ENCODE measurements at places on chromosomes 6 and 20.

GRCh38 chr6:44682280-44682679, 294.8 kb downstream of the CDC5L start:
- DNase-seq, result no peak

DNA sequence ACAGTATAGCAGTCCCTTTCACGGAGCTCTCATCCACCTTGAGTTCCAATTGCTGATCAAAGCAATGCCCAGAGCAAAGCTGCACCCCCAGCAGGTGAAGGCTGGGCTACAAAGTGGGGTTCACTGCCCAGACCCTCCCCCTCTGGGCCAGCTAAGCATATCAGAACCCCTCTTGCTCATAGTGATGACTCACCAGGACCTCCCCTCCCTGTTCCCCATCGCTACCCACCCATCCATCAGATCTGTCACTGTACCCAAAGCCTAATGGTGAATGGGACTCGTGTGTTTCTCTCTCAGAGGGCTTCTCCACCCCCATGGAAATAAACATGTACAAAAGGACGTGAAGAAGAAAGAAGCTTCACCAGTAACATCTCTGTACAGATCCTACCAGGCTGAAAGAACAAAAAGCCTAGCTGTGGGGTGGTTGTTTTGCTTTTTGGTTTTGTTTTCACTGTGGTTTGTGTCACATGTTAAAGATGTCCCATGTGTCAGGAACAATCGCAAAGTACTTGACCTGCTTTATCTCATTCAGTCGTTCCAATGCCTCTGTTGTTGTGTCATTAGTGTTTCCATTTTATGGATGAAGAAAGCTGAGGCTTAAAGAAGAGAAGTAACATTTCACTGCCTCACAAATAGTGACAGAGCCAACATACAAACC, 518.5 kb downstream of the CD83 start:
- DNase-seq, result no peak

- DNase-seq, result no peak
Measured at GRCh38 chr6:110422444-110422822, 7.1 kb upstream of the DDO start.

- DNase-seq, result no peak
Measured at GRCh38 chr6:70080443-70081070, 214.2 kb downstream of the COL19A1 start.

DNA sequence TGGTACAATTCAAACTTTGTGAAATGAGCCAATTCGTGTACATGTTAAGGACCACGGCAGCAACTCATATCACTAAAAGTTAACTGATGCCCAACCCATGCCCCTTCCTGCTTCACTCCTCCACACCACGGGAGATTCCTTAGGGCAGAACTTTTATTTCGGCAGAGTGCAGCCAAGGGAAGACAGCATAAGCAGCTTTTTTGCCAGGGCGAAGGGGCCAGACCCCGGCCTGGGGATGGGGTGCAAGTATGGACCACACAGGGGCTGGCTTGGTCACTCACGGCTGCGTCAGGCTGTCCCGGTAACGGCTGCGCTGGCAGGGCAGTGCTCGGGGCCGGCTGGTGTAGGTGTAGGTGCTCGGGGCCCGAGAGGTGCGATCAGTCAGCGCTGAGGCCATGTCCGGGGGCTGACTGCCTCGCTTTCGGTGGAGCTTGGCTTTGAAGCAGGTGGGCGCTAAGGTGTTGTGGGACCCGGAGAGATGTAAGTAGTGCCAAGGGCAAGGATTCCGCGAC, 792 bp downstream of the RSPH3 start:
- DNase-seq, result no peak

GRCh38 chr6:26123675-26123946, 36.4 kb downstream of the HFE start:
- DNase-seq, result no peak

GRCh38 chr20:19915111-19915798, 101.9 kb upstream of the NAA20 start:
- no peak for DNase-seq

- no peak for DNase-seq
Measured at GRCh38 chr20:31819083-31819784, at the start of gene MYLK2. MYLK2 (plus strand) TSS chr20:31819356; CDS start chr20:31819581, 225 bp downstream.

DNA sequence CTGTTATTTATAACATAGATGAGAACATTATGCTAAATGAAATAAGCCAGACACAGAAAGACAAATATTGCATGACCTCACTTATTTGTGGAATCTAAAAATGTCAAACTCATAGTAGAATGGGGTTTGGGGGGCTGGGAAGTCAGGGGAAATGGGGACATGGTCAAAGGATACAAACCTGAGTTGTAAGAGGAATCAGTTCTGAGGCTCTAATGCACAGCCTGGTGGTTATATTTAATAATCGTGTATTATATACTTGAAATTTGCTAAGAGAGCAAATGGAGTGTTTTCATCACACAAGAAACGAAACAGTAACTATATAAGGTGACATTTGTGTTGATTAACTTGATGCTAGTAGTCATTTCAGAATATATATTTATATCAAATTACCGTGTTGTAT, 40.8 kb upstream of the GFOD1 start:
- DNase-seq, result no peak

DNA sequence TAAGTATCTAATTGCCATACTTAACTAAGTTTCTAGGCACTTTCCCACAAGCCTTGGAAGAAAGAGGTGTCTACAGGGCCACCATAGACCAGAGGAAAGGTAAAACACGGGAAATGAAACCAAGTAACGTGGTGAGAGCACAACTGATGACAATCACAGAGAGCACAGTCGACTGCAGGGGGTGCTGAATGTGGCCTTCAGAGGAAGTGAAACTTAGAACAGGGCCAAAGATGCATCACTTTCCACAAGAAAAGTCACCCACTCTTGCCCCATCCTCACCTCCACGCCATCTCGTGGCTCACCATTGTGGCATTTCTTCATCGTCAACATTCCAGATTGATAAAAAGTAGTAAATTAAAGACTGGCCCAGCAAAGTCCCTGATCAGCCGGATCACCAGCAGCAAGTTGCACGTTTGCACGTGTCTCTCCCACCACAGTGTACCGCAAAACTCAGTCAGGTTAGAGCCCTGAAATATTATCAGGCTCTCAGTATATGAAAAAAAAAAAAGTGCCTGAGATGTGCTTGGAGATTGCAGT, 31.4 kb downstream of the HIVEP2 start:
- no peak for DNase-seq

DNA sequence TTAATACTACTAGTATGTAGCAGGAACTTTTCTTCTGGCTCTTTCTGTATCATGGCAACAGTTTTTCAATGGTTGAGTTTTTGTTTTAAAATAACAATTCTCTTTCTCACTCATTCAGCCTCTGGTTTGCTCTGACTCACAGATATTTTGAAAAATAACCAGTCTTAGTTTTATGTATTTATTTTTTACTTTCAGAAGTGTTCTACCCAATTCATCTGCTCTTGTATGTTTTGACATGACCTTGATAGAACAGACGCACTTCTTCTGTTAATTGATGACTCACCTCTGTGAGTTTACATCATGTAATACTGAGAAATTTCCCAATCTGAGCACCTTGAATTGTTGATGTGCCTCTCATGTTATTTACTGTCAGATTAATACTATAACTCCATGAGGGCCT, 178.9 kb downstream of the SASH1 start:
- DNase-seq, result no peak

GRCh38 chr6:56366141-56366852, 118.9 kb upstream of the COL21A1 start:
- no peak for DNase-seq

GRCh38 chr20:44959638-44960102, 527 bp downstream of the TOMM34 start:
- no peak for DNase-seq

GRCh38 chr20:43408848-43409576, 48.7 kb upstream of the SRSF6 start:
- peak; percentile 10 for DNase-seq

DNA sequence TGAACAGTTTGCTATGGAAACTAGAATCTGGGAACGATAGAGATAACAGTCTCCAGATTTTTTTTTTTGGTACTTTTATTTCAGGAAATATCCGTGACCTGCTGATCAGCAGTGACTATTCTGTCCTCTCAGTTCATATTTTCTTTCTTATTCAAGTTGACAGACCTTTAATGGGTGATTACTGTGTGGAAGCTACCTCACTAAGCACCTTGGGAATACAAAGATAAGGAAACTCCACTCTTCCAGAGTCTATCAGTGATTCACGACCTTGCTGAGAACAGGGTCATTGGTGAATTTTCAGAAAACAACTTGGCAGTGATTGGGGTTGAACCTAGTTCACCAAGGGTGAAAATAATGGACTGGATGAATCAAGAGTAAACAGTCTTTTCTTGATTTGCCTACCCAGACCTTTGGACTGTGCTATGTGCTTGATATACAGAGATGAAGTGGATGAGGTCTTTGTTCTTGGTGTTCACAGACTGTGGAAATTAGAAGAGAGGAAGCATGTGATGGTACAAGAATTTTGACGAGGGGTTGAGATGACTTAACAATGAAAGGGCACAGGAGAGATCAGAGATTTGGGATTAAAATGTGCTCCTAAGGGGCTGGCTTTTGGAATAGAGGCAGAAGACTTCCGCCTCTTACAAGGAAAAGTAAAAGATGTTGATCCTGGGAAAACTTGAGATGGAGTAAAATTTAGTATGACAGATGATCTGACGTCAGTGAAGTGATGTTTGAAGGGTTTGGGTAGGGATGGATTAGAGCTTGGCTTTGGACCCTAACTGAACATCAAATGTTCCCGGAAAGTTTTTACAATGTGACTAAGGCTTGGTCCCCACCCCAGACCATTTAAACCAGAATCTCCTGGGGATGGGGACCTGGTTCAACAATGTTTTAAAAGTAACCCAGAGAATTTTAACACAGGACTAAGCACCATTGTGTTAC, 1.2 kb downstream of the KAT14 start:
- no peak for DNase-seq

DNA sequence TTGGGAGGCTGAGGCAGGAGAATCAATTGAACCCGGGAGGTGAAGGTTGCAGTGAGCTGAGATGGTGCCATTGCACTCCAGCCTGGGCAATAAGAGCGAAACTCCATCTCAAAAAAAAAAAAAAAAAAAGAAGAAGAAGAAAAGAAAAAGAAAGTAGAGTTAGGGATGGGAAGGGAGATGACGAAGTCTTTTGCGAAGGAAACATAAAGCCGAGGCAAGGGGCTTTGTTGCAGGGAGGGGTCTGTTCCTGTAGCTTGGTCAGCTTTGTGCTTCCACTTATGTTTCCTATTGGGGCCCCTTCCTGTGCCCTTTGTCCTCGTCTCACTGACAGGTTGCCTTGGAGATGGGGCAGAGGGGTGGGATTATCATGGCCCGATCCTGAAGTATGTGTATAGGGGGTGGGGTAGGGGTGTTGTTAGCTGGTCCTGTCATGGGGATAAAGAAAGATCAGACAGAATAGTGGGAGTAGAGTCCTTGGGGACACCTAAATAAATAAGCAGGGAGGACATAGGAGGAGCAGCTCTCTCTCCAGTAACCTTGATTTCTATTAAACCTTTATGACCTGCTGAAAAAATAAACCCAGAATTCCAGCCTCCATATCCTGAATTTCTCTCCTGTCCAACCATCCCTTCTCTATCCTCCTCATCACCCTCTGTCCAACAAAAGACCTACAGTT, 1.1 kb upstream of the CLIC1 start:
- DNase-seq, result no peak

DNA sequence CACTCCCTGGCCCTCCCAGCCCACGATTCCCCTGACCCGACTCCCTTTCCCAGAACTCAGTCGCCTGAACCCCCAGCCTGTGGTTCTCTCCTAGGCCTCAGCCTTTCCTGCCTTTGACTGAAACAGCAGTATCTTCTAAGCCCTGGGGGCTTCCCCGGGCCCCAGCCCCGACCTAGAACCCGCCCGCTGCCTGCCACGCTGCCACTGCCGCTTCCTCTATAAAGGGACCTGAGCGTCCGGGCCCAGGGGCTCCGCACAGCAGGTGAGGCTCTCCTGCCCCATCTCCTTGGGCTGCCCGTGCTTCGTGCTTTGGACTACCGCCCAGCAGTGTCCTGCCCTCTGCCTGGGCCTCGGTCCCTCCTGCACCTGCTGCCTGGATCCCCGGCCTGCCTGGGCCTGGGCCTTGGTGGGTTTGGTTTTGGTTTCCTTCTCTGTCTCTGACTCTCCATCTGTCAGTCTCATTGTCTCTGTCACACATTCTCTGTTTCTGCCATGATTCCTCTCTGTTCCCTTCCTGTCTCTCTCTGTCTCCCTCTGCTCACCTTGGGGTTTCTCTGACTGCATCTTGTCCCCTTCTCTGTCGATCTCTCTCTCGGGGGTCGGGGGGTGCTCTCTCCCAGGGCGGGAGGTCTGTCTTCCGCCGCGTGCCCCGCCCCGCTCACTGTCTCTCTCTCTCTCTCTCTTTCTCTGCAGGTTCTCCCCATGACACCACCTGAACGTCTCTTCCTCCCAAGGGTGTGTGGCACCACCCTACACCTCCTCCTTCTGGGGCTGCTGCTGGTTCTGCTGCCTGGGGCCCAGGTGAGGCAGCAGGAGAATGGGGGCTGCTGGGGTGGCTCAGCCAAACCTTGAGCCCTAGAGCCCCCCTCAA, at the start of gene LTA:
TSS of gene LTA (plus strand) at position 249 of the 871 bp plus-strand sequence. CDS start at position 703, 454 bp downstream.
- no peak for DNase-seq

GRCh38 chr6:48101290-48101689, 9.7 kb downstream of the PTCHD4 start:
- no peak for DNase-seq

- no peak for DNase-seq
Measured at GRCh38 chr6:68343901-68344300, 291.2 kb upstream of the ADGRB3 start.

DNA sequence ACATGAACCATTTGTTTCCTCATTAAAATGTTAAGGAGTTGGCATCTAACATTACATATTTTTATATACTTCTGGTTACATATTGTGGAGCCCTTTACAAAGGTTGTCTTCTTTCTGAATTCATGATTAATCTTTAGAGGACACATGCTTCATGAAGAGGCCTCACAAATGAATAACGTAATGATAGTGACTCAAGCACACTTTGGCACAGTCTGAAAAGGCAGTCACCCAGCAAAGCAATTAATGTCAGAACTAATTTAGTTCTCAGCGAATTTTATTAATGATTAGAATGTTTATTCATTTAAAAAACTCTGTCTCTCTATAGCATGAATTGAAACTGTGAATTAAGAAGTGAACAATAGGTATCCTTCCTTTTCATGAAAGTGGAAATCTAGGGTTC, 854.2 kb downstream of the PHF3 start:
- DNase-seq, result no peak

GRCh38 chr20:32761417-32761830, 761 bp upstream of the DNMT3B start:
- no peak for DNase-seq

DNA sequence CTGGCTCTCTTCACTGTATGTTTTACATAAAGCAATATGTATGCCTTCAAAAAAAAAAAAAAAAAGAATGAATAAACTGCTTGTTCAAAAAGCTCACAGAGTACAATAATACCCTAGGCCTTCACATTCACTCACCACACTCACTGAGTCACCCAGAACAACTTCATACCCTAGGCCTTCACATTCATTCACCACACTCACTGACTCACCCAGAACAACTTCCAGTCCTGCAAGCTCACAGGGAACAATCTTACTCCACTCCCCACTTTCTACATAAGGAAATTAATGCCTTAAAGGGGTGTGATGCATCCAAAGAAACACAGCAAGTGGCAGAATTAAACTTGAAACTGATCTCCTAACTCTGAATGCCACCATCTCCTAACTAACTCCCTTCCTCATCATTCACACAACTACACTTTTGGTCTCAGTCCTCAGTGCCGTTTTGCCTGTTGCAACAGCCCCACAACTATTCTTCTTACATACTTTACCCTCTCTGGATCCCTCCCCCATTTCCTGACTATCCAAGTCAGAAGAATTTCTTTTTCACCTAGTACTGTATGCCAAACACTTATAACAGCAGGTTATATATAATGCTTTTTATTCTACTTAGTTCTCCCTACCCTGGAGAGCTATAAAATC, 34.2 kb downstream of the NHSL1 start:
- DNase-seq, result peak; percentile 84

All from AG09309 (cell line).